Fibroblast of villous mesenchyme (primary cell): ENCODE measurements at places on chromosomes 7 and 10.
A peak's percentile ranks its signal among the peaks of the same experiment; 100 is the strongest.

- no peak for DNase-seq
These were observed 69.8 kb downstream of the DIP2C start for GRCh38 chr10:619710-620109.

DNA sequence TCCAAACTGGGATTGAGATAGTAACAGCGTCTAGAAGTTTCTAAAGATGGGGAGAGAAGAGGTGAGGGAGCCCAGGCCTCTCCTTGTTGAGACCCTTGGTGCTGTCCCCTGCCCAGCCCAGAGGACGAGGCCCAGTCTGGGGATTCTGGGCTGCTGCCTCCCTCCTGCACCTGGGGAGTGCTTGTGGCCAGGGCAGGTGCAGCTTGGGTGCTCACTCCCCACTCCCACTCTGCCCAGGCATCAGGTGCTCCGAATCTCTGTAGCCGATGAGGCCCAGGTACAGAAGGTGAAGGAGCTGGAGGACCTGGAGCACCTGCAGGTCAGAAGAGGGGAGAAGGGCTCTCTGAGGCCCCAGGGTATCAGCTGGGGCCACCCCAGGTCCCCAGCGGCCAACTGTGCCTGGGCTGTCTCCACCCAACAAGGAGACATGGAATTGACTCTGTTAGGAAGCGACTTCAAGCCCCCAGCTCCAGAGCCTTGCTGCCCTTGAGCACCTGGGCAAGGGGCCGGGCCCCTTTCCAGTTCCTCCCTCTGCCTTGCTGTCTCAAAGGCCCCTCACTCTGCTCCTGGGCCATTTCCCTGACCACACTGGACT, 664 bp downstream of the CPA1 start:
- no peak for DNase-seq

DNA sequence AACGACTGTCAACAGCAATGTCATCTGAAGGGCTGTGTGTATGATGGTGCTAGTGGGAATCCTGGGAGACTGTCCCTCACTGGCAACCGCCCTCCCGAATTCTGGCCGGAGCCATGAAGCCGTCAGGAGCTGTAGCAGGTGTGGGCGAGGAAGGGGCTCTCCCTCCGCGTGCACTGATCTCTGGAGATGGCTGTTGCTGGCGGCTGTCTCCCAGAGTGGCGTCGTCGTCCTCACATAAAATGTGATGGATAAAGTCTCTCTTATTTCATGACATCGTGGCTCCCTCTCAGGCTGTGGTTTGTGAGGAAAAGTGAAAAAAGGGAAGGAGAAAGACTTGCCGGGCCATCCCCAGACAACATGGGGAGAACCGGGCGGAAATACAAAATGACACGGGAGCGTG, 216.5 kb downstream of the DNAJB6 start:
- DNase-seq, result no peak

DNA sequence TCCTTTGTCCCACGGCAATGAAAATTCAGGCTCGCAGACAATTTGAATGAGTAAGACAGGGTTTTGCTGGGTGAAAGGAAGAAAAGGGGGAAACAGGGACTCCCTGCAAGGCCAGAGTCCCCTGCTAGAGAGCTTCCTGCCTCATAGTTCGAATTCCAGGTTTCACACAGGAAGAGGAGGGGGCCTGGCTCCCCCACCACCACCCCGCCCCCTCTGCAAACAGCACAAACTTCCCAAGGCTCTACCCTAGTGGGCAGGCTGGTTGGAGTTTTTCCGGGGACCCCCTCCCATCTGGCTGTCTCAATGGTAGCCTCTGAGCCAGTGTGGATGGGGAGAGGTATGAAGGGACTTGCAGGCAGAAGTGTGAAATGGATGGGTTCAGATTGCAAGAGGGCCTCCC, 57.4 kb upstream of the NEBL start:
- no peak for DNase-seq

DNA sequence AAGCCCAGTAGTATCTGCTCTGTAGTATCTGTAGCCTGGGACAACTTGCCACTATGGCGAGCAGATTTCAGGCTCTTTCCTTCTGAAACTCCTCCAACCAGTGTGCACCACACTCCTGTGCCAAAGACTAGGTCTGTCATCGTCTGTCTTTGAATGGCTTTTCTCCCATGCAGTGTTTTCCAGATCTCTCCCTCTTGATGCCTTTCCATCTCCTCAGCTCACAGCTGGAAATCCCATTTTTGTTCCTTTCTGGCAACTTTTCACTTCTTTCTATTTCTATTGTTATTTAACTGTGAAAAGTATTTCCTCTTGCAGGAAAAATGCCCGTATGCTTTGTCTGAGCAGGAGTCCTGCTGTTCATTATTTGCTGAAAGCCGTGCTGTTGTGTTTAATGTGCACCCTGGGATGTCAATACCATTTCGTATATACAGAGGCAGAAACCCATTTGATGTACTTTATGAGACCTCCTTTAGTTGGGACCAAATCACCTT, 373.7 kb downstream of the PHTF2 start:
- DNase-seq, result no peak

DNA sequence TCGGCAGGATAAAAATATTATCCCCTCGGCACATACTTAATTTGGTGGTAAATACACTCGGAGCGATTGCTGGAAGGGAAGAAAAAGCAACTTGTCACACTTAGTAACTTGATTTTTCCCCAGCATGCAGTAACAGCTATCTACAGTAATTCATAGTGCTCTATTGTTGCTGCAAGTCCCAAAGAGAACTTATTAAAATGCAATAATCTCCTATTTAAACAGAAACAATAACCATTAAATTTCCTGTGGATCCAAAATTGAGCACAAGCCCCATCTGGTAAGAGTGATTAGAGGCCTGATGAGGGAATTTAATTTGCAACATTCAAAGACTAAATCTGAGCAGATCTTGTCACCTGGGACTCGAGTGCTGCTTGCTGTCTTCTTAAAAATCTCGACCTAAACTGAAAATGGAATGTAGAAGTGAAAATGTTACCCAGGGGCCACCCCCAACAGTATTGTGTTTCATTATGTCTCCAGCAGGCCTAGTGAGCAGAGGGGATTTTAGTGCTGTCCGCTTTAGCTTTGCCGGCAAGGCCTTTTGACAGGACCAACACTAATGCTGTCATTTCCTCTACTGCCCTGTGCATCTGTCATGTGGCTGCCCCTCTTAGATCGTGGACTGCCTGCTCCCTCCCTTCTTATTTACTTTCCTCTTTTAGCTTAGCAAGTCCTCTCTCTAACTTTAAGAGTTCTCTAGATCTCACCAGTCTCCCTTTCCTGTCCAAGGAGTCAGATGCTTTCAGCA, 639.7 kb downstream of the AUTS2 start:
- DNase-seq, result no peak

- DNase-seq, result no peak
These were observed 10.0 kb downstream of the RGR start for GRCh38 chr10:84254552-84255478.

DNA sequence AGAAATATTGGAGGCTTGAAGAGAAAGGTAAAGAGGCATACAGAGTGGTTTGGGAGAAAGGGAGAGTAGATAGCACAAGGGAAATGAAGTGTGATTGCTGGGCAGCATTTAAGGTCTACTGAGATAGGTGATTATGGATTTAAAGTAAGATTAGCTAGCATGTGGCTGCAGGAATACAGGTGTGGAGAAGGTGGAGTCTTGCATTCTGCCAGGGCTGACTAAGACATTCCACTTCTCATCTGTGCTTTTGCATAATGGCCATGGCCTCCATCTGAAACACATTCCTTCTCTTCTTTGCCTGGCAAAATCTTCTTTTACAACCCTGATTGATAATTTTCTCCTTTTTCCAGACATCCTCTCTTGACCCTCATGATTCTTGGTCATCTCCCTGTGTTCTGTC, 31.6 kb upstream of the PCGF5 start:
- no peak for DNase-seq

GRCh38 chr10:35898716-35899440, 256.8 kb upstream of the FZD8 start:
- DNase-seq, result no peak

DNA sequence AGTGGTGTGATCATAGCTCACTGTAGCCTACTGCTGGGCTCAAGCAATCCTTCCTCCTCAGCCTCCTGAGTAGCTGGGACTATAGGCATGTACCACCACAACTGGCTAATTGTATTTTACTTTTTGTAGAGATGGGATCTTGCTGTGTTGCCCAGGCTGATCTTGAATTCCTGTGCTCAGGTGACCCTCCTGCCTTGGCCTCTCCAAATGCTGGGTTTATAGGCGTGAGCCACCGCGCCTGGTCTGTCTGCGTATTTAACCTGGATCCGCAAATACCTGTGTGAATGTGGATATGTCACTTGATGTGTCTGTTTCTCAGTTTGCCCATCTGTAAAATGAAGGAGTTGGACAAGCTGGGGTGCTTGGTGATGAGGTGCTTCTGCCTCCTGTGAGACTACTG, 123.9 kb downstream of the BAMBI start:
- DNase-seq, result no peak

- no peak for DNase-seq
These were observed 118.2 kb downstream of the LARP4B start for GRCh38 chr10:813286-813685.

DNA sequence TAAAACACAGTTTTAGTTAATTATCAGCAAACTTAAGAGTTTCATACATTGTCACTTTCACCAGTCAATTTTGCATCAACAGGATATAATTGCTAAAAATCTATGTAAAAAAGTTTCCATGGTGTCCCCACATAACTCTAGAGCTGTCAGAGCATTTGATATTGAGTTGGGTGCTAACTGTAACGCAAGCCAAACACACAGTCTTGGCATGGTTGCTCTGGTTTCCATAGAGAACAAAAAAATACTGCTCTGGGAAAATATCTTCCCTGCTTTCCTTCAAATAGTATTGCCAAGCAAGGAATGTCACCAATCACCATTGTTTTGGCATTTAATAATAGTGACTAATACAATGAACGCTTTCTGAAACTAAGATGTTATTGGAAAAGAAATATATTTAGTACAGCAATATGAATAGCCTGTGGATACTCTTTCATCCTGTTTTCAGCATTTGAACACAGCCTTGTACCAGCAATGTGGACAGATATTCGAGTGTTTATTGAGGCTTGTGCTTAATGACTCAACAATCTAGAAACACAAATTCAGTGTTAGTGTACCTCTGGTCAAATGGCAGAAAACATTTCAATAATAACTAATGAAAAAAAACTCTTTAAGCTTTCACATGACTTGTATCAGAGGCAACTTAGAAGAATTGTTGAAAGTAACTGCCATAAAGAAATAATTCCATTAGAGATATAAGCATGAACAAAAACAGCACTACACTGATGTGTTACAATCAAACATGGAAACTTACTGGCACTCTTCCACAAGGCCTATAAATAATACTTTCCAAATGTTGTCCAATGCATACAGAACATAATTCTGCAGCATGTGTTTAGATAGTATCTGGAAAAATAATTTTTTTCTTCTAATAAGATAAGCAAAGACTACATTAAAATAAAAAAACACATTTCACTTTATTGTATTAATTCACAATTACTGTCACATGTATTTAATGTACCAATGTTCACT, 1469.5 kb upstream of the CELF2 start:
- DNase-seq, result no peak

GRCh38 chr10:3148994-3149393, 23.6 kb downstream of the PITRM1 start:
- no peak for DNase-seq

GRCh38 chr7:155685070-155685790, 40.8 kb downstream of the RBM33 start:
- no peak for DNase-seq

GRCh38 chr7:108069646-108070045, 60.5 kb downstream of the LAMB4 start:
- no peak for DNase-seq

DNA sequence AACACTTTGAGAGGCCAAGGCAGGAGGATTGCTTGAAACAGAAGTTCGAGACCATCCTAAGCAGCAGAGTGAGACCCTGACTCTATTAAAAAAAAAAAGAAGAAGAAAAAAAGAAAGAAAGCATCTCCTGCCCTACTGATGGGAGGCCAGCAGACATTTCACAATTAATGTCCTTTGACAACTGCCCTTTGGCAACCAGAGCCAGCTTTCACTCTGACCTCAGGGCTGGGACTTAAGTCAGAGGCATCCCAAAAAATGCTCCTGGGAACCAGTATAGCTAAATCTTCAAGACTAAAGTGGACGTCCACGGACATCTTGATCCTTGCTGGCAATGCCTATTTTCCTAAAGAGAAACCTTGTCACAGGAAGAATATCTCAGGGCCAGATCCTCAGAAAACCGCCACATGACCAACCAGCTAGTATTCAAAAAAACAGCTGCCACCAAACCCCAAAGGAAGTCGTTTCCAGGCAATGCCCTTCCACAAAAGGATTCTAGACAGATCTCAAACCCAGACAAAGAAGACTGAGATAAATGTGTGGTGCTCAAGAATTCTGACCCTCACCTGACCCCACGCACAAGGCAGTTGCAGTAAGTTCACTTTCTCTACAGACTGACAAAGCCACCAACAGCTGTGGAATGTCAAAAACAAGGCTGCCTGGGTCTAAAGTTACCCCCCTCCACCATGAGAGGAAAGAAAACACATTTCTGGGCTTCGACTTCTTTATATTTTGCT, 18.4 kb downstream of the GFRA1 start:
- DNase-seq, result no peak

DNA sequence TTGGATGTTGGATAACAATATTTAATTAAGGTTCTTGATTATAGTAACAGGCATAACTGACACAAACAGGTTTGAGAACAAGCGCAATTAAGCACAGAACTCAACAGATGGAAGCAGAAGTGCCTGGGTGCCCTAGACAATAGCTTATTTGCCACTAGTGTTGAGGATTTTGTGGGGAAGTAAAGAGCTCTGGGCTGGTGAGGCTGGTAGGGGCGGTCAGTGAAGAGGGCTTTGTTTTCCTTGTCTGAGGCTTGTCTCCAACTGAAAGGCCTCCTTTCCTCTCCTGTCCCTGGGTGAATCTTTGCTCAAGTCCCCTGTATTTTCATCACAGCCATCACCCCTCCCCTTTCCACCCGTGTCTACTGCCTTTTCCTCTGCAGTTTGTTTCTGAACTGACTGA, 104.6 kb downstream of the KAT6B start:
- DNase-seq, result no peak

GRCh38 chr7:155398944-155399343, 59.0 kb upstream of the EN2 start:
- DNase-seq, result no peak

DNA sequence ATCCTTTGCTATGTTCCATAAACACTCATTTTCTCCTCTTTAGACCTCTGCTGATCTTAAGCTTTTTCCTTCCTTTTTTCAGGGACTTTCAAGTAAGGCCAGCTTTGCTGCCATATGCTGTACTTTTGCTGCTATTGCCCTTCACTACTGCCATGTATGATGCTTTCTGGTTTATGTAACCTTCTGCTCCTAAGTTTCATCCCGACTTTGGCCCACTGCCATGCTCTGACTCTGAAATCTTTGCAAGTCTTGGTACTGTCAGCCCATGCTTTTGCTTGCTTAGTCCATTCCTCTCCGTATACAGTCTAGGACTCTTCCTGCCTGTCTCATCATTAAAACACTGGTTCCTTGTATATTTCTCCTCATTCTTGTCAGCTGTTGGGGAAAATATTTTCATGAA, 152.4 kb downstream of the RNF133 start:
- no peak for DNase-seq

- no peak for DNase-seq
These were observed 81.3 kb downstream of the PIP4K2A start for GRCh38 chr10:22633106-22633505.

- peak; percentile 86 for DNase-seq
These were observed 14.9 kb downstream of the BAG3 start for GRCh38 chr10:119665901-119666708.

GRCh38 chr10:11164803-11165590, 147.3 kb downstream of the CELF2 start:
- peak; percentile 22 for DNase-seq

GRCh38 chr7:149284850-149285585, 23.0 kb downstream of the ZNF783 start:
- DNase-seq, result peak; percentile 86

GRCh38 chr7:29857654-29858053, 51.3 kb downstream of the WIPF3 start:
- no peak for DNase-seq
